ENCODE measurements at places on chromosomes 2 and 18.

GRCh38 chr2:11080253-11081115, 74.8 kb upstream of the SLC66A3 start:
- DNase-seq = no peak

DNA sequence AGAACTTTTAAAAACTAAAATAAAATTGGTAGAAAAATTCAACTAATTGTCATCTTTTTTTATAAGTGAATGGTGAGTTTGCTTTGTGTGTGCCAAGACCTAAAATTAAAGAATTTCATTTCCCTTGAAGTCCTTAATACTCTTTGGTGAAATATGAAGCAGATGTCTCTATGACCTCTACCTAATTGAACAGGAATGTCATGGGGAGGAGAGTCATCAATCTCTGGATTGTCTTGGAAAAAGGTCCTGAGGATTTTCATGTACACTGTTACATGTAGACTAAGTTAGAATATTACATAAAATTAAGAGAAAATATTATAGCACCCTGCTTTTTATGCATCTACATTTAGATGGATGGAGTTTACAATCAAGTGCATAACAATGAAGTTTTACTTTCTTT, 177.9 kb upstream of the LRP1B start:
- no peak for DNase-seq

GRCh38 chr2:44549099-44549471, 187.3 kb downstream of the CAMKMT start:
- DNase-seq = no peak

- DNase-seq = no peak
These were observed 1485.4 kb upstream of the CELF4 start for GRCh38 chr18:39051013-39051412.

GRCh38 chr2:127400533-127400896, 12.7 kb upstream of the MAP3K2 start:
- DNase-seq = no peak

DNA sequence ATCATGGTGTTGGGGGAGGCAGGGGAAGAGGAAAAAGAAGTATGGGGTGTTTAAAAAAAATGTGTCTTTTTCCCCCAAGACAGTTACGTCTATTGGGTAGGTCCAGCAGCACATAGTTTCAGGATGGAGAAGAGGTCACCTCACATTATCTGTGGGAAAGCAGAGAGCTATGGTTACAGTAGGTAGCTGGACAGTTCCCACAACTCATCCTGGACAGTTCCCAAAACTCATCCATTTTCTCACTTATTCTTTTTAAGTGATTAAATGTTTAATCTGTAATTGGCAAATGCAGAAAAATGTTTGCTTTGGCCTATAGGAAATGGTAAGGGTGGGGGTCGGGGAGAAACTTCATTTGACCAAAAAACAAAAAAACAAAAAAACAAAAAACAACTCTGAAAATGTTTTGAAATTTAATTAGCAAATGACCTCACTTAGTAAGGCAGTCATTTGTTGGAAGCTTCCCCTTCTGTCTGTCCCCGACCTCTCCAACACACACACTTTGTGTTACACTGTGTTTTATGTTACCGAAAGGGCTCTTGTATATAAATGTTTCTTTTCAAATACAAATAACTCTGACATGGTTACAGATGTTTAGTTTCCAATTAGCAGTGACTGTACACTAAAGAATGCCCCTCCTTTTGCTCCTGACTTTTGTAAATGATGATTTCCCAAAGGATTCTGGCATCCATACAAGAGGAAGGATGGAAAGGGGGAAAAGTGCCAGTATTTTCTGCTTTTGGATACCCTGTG, 173.3 kb upstream of the ZFP36L2 start:
- no peak for DNase-seq

- no peak for DNase-seq
These were observed 12.7 kb downstream of the ICOS start for GRCh38 chr2:203949228-203949627.

- no peak for DNase-seq
These were observed 457.1 kb downstream of the PARD3B start for GRCh38 chr2:205002390-205002789.

- no peak for DNase-seq
These were observed 151.9 kb downstream of the CERS6 start for GRCh38 chr2:168607992-168608391.

- no peak for DNase-seq
These were observed 3.1 kb upstream of the TMEM150A start for GRCh38 chr2:85605406-85606115.

DNA sequence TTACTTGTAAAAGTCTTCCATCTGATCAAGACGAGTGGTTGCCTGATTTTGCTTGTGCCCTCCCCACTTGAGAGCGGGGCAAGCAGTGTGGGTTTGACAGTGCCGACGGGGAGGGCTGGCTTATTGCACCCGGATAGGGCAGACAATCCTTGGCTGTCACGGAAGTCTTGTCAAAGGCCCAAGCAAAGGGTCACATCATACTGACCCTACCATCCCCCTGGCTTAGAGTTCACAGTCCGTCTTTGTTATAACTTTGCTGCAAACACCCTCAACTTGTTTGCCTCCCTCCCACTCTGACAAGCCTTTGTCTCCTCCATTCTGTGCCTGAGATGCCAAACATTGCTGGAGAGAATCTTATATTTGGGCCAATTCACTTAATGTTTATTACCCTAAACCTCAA, 165.9 kb upstream of the MSH6 start:
- DNase-seq = no peak
